ENCODE measurements at places on chromosomes 11 and 22.

- H3K36me3 ChIP-seq = no peaks in the 10 kb centered on the region
- H3K27me3 ChIP-seq = no peaks in the 10 kb centered on the region
- H3K4me1 ChIP-seq = peaks cover 7% of the 10 kb centered on the region
- no peak overlapping the region for H3K27ac ChIP-seq
Observed at GRCh38 chr11:102936864-102937509, 18.5 kb downstream of the MMP13 start.

DNA sequence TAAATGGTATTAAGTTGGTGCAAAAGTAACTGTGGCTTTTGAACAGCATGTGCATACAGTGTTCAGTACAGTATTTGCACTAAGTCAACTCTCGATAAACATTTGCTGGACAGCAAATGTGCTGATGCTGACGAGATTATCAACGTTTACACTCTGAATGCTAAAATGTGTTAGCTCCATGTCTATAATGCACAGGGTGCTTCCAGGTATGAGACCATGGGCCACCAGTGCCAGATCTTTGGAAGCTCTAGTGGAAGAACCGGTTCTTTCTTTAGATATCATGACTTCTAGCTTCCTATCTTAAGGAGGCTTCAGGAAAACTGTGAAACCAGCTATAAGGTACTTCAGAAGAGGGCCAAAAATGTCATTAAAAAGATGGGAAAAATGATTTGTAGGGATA, 17.2 kb downstream of the SNX19 start:
- H3K27ac ChIP-seq = no peak overlapping the region
- no peaks in the 10 kb centered on the region for H3K27me3 ChIP-seq
- no peak overlapping the region for H3K4me3 ChIP-seq

- no peaks in the 10 kb centered on the region for H3K4me1 ChIP-seq
- no peak for DNase-seq
Observed at GRCh38 chr11:87575088-87575487, 537.4 kb downstream of the TMEM135 start.

GRCh38 chr11:7536100-7536499, 22.3 kb downstream of the PPFIBP2 start:
- H3K4me3 ChIP-seq = no peak overlapping the region
- DNase-seq = no peak
- no peaks in the 10 kb centered on the region for H3K36me3 ChIP-seq
- H3K27me3 ChIP-seq = peaks cover 12% of the 10 kb centered on the region

GRCh38 chr11:120290956-120291355, 34.1 kb upstream of the TLCD5 start:
- peaks cover 7% of the 10 kb centered on the region for H3K4me1 ChIP-seq
- H3K27ac ChIP-seq = no peak overlapping the region
- peaks cover 20% of the 10 kb centered on the region for H3K27me3 ChIP-seq
- H3K36me3 ChIP-seq = no peaks in the 10 kb centered on the region
- no peak overlapping the region for H3K4me3 ChIP-seq

DNA sequence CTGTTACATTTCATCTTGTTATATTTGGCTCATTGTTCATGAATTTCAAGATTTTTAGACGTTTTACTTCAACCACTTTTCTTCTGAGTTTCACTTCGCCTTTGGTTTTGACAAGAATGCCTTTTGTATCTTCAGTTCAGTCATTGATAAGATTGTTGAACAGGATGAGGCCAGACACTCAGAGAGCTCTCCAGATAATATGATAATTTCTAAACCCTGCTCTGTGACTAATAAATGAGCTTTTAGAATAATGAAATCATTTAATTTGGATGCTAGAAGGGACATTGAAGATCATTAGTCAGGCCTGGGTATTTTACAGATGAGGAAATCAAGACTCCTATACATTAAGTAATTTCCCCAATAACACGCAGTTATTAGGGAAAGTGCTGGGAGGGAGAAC, 37.2 kb upstream of the GRAMD1B start:
- H3K4me1 ChIP-seq = no peaks in the 10 kb centered on the region
- DNase-seq = no peak
- peaks cover 4% of the 10 kb centered on the region for H3K27me3 ChIP-seq
- H3K36me3 ChIP-seq = no peaks in the 10 kb centered on the region
- no peak overlapping the region for H3K27ac ChIP-seq

Data from neural crest cell (in vitro differentiated cells).